Activated T-cell treated with anti-CD3 and anti-CD28 coated beads, Interleukin-2, amount 50 U/mL, for 1 hour (primary cell): ENCODE measurements at places on chromosomes 7 and 10.

DNA sequence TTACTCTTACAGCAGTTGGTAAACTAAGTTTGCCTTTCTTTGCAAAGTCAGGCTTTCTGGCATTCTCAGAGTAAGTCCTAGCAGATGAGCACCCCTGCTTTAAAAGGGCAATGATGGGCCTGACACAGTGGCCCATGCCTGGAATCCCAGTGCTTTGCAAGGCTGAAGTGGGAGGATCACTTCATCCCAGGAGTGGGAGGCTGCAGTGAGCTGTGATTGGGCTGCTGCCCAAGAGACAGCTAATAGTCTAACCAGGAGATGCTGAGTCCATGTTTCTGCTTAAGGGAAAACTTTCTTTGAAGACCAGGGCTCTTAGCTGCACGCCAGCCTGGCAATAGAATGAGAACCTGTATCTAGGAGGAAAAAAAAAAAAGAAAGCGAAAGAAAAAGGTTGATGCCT, 100.2 kb upstream of the MPP7 start:
- no peak for DNase-seq

- DNase-seq, result no peak
Observed at GRCh38 chr10:48603421-48604038, 1.3 kb downstream of the ARHGAP22 start.

DNA sequence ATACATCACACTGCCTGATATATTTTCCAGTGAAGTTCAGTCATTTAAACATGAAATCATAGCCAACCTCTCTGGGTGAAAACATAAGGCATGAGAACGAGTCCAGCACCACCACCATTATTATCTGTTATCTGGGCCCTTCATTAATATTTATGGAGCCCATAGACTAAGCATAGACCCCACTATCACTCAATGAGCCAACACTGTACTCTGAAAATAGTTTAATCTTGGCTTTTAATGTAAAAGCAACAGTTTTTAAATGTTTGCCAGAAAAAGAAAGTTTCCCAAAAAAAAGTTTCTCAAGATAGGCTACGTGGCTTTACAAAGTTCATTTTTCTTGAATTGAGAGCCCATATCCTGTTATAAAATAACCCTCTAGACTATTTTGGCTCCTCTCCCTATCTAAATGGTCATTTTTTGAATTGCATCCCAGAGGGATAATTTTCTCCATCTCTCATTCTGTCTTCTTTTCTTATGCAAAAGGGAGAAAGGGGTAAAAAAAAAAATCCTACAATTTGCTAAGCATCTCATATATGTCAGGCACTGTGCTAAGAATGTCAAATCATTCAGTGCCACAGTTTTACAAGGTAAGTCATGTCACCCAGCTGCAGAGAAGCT, 66.1 kb downstream of the FZD1 start:
- DNase-seq, result no peak

DNA sequence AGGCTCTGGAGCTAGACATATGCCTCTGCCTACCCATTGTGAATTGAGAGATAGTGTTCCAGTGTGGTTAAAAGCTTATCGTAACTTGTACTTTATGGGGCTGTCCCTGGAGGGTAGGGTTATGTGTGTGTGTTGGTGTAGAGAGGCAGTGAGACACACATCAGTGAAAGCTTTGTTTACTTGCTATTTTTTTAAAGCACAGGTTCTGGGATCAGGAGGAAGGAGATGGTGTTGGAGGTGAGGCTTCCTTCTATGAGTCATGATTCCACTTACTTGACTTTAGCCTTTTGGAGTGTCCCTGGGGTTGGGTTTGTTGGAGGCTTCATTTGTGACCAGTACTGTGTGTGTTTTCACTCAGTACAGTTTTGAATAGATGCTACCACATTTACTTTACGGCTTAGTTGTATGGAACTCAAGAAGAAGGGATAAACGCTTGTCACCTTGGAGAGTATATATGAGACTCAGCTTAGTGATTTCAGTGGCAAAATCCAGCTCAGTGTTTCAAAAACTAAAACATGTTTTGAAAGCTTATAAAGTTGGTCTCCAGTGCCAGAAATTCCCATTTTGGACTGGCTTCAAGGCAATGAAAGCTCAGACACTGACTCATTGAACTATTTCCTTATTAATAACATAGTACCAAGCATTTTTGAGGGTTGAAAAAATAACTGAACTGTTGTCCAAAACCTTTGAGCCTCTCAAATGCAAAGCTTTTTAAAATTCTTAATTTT, 106.2 kb downstream of the PLXDC2 start:
- DNase-seq, result no peak

DNA sequence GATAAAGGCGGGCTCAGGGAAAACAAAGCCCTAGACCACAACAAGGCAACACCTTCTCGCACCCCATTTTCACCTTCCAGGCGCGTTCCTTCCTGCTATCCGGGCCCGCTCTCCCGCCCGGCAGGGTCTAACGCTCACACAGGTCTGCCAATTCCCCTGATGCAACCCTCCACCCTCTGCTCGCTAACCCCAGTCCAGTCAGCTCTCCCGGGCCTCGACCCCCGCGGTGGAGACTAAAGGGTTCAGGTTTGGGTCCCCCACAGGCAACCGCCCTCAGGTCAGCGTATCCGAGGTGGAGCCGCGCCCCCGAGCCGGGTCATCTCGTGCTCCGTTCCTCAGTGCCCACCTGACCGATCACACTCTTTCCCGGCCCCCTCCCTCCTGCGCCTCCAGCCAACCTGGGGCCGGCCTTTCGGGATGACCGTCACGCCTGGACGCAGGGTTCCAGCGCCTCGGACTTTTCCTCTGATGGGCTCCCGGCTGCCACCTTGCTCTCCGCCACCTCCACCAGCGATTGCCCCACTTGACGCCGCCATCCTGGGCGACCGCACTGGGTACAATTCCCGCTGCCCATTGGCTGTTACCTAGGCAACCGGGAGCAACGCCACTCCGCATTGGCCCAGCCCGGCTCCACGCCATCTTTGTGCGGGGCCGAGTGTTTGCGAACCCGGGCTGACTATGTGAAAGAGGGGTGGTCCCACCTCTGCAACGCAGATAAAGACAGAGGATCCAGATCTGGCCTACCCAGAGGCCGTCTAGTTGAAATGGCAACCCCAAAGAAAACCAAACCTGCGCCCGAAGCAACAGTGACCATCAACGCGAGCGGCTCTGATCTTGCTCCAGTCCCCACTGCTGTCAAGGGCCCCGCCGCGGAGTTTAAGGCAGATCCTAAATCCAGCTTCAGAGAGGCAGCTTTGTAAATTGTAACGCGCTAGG, at the start of gene MORN4:
MORN4 (minus strand) TSS at position 552 of the 936 bp plus-strand sequence. CDS start 13,847 bp downstream, outside the sequence.
- peak; percentile 90 for DNase-seq

DNA sequence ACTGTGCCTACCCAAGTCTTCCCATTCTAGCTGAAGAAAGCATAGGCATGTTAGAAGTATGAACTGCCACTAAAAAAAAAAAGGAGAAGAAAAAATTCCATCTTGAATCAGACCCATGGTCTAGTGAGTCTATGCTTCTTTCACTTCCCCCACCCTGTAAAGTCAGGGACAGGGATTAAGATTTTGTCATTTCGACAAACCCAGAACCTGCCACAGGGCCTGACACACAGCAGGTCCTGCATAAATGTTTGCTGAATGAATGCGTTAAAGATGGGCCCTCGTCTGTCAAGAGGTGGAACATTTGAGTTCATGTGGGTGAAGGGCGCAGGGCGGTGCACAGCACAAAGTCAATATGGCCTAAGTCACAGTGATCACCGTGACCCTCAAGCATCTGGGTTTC, 4.9 kb downstream of the HIPK2 start:
- no peak for DNase-seq

DNA sequence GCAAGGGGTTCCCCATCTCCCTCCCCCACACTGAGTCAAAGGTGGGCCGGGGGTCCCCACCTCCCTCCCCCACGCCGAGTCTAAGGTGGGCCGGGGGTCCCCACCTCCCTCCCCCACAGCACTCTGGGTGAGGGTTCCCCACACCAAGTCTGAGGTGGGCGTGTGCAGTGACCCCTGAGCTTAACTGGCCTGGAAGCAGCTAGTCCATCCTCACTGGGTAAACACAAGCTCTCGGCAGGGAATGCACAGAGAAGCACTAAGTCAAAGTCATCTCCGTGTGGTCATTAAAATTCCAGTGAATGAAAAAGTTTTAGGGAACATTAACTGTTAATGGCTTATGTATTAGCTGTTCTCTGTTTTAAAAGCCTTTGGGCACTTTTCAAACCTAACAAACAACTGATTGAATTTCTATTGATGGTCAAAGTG, 43.7 kb upstream of the PRKAR1B start:
- no peak for DNase-seq

DNA sequence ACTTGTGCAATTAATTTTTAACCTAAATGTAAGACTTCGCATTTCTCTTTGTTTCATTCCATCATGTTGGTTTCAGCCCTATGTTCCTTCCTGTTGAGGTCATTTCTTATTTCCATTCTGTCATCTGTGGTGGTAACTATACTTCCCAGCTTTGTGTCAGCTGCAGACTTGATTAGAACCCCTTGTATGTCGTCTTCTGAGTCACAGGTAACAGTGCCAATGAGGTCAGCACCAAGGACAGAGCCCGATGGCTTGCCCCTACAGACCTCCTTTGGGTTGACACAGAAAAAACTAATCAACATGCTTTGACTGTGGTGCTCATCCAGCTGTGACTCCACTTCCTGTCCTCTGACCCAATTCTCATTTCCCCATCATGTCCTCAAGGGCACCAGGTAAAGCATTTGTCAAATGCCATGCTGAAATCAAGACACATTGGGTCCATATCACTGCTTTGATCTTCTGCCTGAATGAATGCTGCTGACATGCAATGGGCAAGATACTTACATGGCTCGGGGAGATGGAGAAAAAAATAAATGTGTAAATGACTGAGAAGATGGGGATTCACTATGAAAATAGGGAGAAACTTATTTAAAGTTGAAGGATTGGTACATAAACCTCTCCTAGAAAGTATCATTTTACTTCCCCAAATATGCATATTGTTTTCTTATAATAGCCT, 25.6 kb upstream of the CRTAC1 start:
- no peak for DNase-seq

GRCh38 chr10:129968853-129969183, 4.7 kb upstream of the EBF3 start:
- no peak for DNase-seq
